Colonic mucosa (tissue), 4 donors: ENCODE measurements at places on chromosomes 13 and 19.

DNA sequence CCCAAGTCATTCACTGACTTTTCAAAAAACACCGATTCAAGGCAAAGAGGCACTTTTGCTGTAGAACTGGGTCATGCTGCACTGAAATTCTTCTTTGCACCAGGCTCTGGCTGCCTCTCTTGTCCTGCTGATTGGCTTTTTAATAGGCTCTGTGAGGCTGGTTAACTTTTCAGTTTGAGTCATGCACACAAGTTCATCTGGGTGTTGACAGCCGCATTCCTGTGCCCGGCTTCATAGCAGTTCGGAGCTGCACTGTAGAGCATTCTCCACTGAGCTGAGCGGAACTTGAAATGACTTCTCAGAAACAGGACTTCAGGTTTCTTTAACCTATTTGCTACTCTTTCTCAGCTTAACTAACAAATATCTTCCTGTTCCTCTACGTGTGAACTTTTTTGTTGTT, 978.3 kb downstream of the UQCRFS1 start:
- no peak for DNase-seq

GRCh38 chr13:44417876-44418275, 44.3 kb downstream of the SERP2 start:
- DNase-seq: no peak

DNA sequence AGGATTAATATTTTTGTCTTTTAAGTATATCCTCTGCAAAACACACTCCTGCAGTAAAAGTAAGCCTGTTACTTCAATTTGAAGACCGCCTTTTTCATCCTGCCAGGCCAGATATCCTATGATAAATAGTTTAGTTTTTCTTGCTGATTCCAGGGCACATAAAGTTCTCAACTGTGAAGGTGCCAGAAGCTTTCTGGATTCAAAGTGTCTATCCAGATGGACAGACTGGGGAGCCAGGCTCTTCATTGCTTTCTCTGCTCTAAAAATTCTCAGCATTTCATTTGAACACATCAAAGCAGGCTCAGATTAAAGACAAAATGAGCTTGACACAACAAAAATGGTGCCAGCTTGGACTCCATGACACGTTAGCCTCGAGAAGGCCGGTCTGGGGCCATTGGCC, 53.6 kb upstream of the UBL3 start:
- DNase-seq: no peak

DNA sequence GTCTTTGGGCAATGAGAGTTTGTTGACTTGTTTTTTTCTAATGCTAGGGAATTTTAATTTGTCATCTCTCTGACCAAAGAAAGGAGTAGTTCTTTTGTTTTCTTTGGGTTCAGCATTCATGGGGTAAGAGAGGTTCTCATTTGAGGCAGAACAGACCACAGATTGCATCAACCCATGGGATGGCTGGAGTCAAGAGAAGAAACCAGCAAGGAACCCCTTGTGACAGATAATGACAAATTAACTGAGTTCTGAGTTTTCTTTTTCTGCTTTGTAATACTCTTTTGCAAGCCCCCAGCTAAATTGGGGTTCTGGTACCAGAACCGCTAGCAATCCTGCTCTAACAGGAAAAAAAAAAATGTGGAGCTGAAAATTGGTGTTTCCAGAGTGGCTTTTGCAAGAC, 864.1 kb downstream of the DIAPH3 start:
- no peak for DNase-seq

- no peak for DNase-seq
Observed at GRCh38 chr13:36101157-36101556, 30.0 kb downstream of the DCLK1 start.

DNA sequence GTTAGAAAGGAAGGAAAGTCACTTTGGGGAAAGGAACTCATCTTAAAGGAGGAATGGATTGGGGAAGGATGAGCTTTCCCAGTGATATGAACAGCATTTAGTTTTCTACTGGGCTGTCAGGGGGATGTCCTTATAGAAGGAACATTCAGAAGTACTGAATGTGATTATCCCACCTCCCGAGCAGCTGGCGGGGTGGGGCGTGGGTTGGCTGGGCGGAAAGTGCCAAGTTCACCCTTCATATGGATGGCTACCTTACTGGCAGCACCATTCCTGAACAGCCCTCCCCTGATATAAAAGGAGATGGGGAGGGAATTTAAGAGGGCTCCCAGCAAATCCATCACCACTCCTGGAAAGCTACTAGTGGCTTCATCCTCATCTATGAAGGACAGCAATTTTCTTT, 190.7 kb downstream of the DNAJC15 start:
- DNase-seq: no peak

- DNase-seq: no peak
Observed at GRCh38 chr13:91540158-91540736, 141.8 kb downstream of the GPC5 start.

- no peak for DNase-seq
Observed at GRCh38 chr13:112376050-112376681, at the start of gene SPACA7. TSS of gene SPACA7 (plus strand) at chr13:112376355. CDS start at chr13:112376386, 31 bp downstream.

DNA sequence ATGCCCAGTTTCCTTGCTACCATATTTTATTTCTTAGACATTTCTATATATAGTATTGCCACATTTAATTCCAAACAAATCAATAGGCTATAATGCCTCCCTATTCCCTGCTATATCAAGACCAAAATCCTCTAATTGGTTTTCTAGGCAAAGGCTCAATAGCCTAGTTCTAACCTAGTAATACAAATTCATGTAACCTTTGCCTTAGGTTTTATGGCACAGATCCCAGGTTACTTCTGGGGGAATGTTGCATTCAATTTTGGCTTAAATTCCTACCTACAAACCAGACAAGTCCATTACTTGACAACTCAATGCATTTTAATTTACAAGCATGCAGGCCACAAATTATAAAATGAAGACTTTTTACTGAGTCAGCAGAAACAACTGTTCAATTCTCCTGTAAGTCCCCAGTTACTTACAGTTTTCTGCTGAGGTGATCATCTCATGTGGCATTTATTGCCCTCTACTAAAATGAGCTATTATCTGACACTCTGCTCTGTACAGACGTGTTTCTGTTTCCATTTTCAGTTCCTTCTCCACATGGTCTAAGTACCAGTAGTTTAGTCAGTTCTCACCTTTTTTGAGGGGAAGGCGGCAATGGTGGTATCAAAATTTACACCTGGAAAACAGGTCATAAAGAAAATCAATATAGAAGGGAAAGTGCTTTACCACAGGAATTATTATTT, 11.7 kb downstream of the KCNRG start:
- DNase-seq: no peak

DNA sequence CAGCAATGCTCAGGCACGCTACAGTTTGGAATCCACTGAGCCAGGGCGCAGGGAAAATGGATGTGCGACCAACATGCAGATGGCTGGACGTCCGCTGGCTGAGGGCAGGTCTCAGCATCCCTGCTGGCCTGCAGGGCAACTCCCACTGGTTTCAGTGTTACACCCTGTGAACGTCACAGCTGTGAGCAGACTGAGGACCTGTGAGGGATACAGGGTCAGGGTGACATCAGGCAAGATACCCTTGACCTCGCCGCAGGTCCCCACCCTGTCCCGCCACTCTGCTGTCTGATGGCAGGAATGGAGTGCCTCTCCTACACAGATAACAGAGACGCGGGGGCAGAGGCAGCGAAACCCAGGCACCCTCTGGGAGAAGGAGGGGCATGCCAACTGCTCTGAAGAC, 19.1 kb downstream of the ZFR2 start:
- no peak for DNase-seq

DNA sequence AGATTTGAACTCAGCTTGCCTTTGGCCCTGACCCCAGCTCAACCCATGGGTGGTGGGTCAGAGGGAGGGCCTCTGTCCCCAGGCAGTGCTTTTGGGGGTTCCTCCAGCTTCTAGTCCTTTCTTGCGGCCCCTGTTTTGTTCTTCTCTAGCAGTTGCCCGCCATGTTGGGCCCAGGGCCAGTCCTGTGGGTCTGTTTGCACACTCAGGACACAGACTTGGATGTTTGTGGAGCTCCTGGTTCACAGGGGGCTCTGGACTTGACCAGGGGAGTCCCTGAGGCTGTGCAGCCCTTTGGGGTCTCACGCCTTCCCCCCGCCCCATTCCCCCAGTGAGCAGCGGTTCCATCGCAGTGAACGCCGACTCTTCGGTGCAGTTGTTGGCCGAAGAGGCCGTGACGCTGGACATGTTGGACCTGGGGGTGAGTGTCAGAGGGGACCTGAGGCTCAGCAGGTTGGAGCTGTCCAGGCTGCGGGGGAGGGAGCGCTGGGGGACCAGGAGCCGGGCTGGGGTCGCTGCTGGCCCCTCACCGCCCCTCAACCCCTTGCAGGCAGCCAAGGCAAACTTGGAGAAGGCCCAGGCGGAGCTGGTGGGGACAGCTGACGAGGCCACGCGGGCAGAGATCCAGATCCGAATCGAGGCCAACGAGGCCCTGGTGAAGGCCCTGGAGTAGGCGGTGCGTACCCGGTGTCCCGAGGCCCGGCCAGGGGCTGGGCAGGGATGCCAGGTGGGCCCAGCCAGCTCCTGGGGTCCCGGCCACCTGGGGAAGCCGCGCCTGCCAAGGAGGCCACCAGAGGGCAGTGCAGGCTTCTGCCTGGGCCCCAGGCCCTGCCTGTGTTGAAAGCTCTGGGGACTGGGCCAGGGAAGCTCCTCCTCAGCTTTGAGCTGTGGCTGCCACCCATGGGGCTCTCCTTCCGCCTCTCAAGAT, 2.5 kb downstream of the ATP5F1D start:
- peak; percentile 91 for DNase-seq

DNA sequence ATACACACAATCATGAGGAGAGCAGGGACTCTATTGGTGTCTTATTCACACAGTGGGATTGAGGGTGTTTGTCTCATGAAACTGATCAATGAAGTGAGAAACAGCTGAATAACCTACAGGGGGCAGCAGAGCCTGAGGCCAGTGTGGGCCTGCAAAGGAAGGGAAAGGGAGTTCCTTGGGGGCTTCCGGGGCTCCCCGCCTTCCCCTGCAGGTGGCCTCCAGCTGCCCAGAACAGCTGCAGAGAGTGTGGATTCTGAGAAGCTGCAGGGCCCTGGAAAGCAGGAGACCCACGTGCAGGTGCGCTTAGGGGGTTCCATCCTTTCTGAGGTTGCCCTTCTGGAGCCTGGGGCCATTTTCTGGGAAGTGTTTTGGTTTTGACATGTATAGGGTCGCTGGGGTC, 20.1 kb downstream of the ZNF763 start:
- DNase-seq: no peak

DNA sequence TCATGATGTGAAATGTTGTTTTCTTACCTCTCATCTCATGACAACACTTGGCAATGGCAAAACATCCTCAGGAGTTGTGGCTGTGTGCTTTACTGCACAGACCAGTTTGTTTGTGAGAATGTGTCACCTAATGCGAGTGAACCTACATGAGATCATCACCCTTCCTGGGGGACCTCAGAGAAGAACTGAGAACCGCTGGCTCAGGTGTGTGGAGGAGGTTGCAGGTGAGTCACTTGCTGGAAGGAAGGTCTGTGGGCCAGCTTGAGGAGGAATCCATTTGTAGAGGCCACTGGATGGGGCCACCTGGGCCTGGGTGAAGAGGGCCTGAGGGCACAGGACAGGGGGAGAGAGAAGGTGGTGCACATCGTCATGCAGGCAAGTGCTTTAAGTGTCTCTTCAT, 3.0 kb upstream of the CEACAM1 start:
- DNase-seq: no peak
